ENCODE measurements at places on chromosomes 7 and 10.

DNA sequence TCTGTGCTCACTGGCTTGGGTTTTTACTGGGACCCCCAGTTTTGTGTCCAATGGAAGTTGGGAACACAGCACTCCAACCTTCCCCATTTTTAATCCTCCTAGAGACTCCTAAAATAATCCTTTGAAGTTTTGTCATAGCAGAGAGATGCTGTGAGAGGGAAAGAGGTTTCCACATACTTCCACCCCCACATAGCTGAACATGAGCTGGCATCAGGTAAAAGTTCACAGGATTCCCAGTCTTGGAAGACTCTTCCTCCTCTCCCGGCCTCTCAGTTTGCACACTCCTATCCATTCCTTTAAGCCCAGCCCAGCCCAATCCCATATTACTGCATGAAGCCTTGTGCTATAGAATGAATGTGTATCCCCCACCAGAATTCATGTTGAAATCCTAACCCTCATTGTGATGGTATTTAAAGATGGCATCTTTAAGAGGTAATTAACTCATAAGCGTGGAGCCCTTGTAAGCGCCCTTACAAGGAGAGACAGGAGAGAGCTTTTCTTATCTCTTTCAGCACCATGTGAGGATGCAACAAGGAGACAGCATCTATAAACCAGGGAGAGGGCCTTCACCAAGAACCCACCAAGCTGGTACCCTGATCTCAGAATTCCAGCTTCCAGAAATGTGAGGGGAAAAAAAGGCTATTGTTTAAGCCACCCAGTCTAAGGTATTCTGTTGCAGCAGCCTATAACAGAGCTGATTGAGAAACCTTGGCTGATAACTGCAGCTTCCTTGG, 22.4 kb downstream of the GRM8 start:
- no peak for DNase-seq

- DNase-seq, result no peak
Observed at GRCh38 chr10:106815427-106816043, 349.0 kb downstream of the SORCS1 start.

DNA sequence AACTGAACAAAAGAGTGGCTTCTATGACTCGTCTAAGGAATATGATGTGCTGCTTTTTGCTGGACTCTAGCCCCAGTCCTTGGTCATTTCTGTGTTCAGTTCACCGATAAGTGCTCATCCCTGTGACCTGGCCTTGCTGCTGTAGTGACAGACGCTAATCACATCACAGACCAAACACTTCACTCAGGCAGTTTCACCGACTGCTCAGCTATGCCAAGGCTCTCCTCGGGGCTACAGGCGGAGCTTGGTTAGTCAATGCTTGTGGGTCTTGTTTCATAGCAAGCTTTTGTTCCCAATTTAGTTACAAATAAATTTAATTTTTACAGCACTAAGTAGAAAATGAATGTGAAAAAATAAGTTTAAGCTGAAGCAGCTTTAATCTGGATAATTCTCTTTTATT, 190.8 kb upstream of the PRKCQ start:
- no peak for DNase-seq

- peak; percentile 21 for DNase-seq
Observed at GRCh38 chr7:95427914-95428516, 6.8 kb downstream of the PON2 start.

DNA sequence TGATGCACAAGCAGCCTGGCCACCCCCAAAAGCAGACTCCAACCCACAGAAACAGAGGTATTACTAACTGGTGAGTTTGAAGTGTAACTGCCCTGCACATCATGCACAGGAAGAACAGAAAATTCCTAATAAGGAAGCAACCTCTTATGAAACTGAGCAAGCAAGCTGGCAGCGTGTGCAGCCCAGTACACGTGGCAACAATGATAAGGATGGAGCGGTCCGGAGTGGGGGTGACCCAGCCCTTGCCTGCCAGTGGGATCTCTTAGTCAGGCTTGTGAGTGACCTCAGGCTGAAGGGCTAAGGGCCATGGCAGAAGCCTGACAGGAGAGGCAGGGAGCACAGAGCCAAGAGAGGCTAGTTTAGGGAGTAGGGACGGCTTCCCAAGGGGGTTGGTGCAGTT, 22.1 kb upstream of the AOAH start:
- DNase-seq, result no peak

DNA sequence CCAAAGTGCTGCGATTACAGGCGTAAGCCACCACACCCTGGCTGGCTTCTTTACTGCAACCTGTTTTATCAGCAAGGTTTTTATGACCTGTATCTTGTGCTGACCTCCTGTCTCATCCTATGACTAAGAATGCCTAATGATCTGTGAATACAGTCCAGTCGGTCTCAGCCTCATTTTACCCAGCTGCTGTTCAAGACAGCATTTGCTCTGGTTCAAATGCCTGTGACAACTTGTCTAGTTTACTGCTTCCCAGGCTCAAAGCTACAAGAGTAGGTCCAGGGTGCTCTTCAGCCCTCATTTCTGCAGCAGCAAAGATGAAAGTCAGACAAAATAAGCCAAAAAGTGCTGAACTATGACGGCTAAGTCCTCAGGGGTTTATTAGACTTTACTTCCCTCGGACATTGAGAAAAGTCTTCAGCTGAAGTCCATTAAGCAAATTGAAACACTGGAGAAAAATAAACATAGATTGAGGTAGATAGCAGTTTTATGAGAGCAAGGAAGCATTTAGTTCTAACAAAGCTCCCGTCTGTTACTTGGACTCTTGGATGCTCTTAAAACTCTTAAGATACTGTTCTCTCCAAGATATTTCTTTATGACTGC, 12.5 kb upstream of the LYZL1 start:
- DNase-seq, result no peak

DNA sequence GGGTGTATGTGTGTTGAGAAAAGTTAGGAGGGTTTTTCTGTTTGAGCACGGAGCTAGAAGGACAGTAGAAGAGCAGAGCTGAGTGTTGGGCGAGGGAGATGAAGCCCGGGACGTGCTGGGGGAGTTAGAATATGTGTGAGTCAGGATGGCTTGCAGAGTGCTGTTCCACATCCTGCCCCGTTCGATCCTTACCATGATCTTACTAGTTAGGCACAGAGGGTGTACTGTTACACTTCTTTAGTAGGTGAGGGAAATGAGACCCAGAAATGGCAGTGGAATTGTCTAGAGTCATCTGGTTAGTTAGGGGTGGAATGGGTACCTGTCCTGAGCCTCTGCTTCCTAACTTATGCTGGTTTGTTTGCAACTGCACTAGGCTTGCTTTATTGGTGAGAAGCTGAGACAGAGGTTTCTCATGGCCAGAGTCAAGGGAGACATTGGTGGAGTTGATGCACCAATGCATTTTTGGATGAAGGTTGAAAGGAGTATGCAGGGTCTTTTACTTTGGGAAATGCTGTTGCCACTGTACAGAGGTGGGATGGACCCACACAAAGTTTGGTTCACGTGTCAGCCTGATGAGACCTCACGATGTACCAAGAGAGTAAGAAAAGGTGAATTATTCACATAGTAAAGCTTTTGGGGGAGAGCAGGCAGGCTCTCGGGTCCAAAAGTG, 42.4 kb downstream of the CCNY start:
- DNase-seq, result no peak

DNA sequence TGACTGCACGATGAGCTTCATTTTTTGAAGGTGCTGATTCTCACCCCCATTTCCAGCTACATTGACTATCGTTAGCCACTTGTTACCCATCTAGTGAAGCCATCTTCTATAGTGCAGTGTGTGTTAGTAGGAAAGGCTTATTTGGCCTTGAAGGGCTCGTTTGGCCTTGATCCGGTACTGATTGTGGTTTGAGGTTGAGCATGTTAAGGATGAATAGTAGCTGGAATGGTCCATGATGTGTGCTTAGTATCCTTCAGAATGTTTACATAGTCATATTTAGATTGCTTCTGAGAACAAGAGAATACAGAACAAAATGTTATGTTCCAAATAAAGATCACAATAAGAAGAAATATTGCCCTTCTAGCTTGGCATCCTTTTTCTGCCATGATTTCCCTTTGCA, 591.5 kb downstream of the AUTS2 start:
- DNase-seq, result no peak
